ENCODE measurements at places on chromosomes 12 and 14.

GRCh38 chr12:108753976-108754375, 22.7 kb upstream of the CORO1C start:
- DNase-seq, result no peak

DNA sequence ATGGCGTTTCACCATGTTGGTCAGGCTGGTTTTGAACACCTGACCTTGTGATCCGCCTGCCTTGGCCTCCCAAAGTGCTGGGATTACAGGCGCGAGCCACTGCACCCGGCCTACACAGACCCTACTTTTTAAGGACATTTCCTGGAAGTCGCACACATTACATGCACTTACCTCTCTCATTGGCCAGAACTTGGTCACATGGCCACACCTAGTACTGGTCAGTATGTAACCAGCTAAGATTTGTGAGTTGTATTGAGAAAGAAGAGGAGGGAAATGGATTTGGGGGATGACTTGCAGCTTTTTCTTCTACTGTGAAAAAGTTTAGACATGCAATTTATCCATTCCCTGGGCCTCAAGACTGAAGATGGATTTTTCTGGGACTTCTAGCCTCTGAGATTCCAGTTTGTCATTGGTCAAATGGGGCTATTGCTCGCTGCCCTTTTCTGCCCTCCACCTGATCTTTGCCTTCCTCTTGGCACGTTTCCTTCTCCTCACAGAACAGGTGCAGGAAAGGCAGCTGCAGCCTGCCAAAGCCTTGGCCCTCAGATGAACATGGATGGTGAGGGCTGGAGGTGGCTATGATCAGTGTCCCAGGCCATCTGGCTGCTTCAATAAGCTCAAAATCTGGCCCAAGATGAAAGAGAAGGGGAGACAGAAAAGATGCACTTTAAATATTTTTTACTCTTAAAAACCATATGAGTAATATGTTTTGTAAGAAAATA, 7.1 kb upstream of the ZDHHC22 start:
- DNase-seq, result no peak

- DNase-seq, result no peak
Measured at GRCh38 chr14:32786886-32787285, 151.8 kb upstream of the NPAS3 start.

- DNase-seq, result no peak
Measured at GRCh38 chr12:131058700-131059099, 105.0 kb downstream of the ADGRD1 start.

DNA sequence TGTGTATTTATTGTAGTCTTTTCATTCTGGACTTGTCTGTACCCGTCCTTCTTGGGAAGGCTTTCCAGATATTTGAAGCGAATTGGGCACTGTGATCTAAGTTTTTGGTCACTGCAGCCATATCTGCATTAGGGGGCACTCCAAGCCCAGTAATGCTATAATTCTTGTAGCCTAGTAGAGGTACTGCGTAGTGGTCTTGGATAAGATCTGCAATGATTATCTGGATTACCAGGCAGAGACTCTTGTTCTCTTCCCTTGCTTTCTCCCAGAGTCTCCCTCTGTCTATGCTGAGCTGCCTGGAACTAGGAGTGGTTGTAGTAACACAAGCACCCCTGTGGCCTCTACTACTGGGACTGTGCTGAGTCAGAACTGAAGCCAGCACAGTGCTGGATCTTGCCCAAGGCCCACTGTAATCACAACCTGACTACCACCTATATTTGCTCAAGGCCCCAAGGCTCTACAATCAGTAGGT, 30.0 kb downstream of the SLC38A2 start:
- no peak for DNase-seq
